ENCODE measurements at places on chromosomes 16 and 17.

DNA sequence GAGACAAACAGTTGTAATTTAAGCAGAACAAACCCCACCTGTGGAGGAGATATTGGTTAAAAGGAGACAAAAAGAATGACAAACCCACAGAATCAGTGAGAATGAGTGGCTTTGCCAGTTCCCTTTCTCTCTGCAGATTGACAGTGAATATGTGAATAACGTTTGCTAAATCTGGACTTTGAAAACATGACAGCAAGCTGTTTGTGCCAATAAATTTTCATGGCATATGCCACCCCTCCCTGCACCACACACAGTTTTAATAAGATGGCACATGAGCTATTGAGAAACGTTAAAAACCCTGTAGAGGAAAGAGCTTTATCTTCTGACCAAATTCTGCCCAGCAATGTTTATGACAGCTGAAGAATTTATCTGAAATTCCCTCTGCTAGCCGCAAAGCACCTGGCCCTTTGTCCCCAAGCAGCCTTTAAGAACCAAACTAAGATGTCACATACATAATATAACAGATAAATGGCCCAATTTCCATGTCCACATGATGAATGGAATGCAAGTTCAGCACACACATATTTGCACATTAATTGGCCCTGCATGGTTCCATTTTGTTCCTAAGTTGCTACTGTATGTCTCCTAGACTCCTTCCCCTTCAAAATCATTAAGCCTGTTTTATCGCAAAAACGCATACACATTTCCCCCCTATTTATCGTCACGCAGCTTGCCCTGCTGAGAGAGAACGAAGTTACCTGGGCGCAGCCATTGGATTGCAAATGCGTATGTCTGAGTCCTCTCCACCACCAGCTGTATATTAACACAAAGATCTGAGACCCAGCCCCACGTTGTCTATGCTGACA is 773.5 kb upstream of the EEF2KMT start:
- DNase-seq = no peak

DNA sequence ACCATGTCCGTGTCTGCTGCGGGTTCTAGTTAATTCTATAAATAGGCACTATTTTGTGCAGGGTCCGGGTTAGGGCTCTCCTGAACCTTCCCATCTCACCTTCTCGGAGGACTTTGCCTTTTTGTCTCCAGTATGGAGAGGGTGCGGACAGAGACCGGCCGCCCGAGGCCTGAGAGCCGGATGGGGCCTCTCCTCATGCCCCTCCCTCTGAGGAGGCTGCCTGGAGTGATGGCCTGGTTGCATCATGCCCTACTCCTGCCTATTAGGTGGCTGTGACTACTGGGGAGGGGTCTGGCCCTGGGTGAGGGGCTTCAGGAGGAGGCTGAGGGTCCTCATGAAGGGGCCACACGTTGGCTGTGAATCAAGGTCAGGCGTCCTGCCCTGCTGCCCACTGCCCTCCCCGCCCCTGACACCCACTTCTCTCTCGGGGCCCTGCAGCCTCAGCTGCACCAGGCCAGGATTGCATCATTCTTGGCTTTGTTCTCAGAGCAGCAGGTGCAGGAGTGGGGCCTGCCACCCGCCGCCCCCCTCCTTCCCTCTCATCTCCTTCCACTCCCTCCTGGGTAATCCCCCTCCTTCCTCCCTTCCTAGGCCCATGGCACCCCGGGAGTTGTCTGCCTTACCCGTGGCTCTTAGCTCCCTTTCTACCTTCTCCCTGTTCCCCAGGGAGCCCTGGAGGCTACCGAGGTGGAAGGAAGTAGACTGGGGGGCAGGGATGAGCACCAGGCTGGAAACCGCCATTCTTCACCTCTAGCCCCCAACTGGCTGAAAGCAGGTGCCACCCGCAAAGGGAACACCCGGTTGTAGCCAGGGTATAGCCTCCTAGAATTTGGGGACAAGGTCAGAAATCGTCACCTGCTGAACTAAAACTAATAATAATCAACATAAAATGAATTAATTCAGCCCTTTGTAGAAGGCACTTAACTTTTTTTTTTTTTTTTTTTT is 12.7 kb upstream of the ARHGAP23 start:
- no peak for DNase-seq

DNA sequence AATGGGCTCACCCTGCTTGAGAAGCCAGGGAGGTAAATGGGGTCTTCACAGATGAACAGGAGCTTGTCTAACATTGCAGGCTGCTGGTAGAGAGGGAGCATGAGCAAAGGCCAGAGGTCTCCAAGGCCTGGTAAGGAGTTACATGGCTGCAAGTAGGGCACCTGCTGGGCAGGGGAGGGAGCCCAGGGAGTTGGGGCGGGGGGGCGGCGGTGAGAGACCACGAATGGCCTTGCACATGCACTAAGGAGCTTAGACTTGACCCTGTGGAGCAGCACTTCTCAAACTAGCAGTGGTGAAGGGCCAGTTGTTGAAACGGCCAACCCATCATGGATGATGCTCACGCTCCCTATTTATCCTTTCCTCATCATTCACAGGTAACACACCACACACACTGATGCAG is 38.4 kb downstream of the ERN1 start:
- no peak for DNase-seq

DNA sequence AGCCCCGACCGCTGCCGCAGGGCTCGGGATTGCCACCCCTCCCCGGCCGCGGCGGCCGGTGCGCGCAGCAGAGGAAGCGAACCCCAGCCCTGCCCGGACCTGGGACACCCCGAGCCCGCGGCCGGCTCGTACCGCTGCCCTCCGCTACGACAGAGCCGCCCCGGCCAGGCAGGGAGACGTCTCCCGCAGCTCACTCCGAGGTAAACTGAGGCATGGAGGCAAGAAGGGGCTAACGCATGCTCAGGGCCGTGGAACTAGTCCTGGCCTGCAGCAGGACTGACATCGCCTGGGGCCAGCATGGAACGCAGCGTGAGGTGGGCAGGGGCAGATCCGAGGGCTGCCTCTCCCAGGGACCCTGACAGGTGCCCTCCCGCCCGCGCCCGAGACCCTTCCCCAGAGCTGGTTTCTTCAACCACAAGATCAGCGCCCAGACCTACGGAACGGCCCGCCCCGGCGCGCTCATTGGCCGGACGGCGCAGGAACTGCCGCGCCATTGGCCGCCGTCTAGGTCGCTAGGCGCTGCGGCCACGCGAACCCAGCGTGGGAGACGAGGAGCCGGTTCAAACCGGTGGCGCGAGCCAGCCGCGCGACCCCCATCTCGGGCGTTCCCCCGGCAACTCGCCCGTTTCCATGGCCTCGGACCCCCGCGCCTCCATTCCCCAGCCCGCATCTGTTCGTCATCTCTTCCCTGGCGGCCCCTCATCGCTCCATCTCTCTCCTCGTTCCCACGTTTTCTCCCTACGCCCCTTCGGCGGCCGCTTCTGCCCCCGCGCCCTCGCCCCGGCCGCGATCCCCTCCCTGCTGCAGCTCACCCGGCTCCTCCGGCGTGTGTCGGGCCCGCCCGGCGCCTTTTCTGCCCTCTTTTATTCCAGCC is at the start of gene SLC43A2:
Gene SLC43A2, minus strand, starts transcription at position 853 of the 874 bp plus-strand sequence. CDS start 960 bp downstream, outside the sequence.
- DNase-seq = peak; percentile 37

DNA sequence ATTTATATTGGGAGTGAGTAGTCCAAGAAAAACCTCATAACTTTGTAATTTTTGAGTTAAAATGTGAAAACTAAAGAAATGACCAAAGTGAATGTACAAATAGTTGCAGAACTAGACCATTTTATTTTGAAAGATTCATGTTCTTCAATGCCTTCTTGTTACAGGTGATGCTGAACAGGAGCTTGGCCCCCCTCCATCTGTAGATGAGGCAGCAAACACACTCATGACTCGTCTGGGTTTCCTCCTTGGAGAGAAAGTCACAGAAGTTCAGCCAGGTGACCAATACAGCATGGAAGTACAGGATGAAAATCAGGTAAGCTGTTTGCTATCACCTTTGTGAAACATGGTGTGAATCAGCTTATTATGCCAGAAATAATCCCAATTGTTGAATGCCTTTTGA is 227.8 kb downstream of the TANC2 start:
- DNase-seq = no peak

- DNase-seq = no peak
These were observed 5.1 kb upstream of the ZFHX3 start for GRCh38 chr16:73053038-73053363.

Measured in stimulated activated CD8-positive, alpha-beta memory T cell treated with anti-CD3 and anti-CD28 coated beads, Interleukin-15, amount 100 ng/mL, for 4 hours (primary cell).